ENCODE measurements at places on chromosomes 2 and 18. TPM values are rescaled to one million over a fixed set of nuclear protein-coding genes. Genes with fewer than 3 reads are reported as not detected.
A peak's percentile ranks its signal among the peaks of the same experiment; 100 is the strongest.

GRCh38 chr18:56709463-56709862, 58.3 kb downstream of the WDR7 start:
- DNase-seq, result no peak

DNA sequence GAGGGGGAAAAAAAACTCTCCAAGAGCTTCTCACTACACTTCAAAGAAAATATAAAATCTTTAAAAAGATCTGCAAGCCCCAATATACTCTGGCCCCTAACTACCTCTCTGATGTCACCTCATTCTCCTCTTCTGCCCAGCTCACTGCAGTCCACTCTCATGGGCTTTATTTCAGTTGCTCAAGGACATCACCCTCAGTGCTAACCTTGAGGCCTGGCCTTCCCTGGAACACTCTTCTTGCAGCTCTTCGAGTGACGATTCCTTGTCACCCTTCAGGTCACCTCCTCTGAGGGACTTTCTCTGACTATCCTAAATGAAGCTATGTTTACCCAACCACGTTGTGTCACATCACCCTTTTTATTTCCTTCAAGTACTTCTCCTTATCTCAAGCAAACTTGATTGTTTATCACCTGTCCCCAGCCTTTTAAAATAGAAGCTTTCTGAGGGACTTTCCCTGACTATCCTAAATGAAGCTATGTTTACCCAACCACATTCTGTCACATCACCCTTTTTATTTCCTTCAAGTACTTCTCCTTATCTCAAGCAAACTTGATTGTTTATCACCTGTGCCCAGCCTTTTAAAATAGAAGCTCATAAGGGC, 10.4 kb downstream of the RTTN start:
- DNase-seq, result no peak

GRCh38 chr18:8375249-8375648, 234.0 kb upstream of the RAB12 start:
- DNase-seq, result no peak

The SEPTIN2 gene
- 177 TPM for total RNA-seq

DNA sequence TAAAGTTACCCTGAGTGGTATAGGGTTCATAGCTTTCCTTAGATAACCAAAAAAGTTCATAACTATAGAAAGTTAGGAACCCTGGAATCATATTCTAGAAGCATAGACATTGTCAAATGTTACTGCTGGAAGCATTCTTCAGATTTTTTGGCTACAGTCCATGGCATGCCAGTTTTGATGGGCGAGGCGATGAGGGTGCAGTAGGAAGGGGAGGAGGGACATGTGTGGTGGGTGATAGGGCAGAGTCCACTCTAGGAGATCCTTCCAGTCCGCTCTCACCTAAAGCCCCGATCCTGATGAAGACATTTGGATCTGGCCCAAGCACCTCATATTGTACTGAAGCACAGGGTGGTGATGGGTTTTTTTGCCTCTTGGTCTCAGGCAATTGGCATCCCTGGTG, 91.8 kb downstream of the HRH4 start:
- no peak for DNase-seq

The RAPH1 gene
- 15.3 TPM for total RNA-seq

- no peak for DNase-seq
Observed at GRCh38 chr2:110103061-110103961, 12.3 kb downstream of the MALL start.

The FAM161A gene
- total RNA-seq, result 0.93 TPM

The SKA1 gene
- 0.46 TPM for total RNA-seq

GRCh38 chr2:48829036-48829435, 73.5 kb upstream of the LHCGR start:
- no peak for DNase-seq

GRCh38 chr2:133123393-133123792, 444.9 kb downstream of the NCKAP5 start:
- DNase-seq, result no peak

- DNase-seq, result no peak
Observed at GRCh38 chr2:142756430-142756829, 121.0 kb upstream of the KYNU start.

The CCDC88A gene
- total RNA-seq, result 30.0 TPM

The MGAT4A gene
- total RNA-seq, result 22.4 TPM

DNA sequence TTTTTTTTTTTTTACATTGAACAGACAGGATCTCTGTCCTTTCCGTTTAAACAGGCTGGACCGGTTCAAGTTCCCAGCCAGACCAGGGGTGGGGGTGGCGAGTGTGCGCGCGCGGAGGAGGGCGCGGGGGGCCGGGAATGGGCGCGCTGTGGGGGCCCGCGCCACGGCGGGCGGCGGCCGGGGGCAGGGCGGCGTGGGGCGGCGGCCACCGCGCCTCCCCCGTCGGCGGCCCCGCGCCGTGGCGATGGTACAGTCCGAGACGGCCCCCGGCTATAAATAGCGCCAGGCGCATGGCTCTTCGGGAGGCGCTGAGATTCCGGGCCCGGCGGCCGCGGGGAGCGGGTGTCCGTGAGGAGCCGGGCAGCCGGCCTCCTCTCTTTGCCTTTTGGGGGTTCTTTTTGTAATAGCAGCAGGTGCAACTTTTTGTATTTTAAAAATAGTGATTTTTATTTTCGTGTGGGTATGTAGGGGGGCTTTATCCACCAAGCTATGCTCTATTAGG, 430 bp upstream of the CELF4 start:
- peak; percentile 54 for DNase-seq

The G6PC2 gene
- total RNA-seq, result not detected

DNA sequence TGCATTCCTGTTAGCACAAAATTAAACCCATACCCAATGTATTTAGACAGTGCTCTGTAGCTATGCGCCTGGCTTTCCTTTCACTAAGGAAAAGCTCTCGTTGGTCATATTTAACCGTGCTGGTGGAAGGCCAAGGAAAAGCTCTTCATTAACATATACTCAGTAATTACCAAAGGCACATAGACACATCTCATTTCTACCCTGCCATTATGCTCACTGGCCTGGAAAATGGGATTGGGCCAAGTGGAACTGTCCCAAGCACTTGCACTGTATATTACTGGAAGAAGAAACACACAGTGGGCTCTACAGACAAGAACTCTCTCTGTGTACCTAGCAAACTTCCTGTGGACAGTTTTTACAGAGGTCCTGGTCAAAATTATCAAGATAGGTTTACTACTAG, 274.4 kb downstream of the ERBB4 start:
- DNase-seq, result no peak

DNA sequence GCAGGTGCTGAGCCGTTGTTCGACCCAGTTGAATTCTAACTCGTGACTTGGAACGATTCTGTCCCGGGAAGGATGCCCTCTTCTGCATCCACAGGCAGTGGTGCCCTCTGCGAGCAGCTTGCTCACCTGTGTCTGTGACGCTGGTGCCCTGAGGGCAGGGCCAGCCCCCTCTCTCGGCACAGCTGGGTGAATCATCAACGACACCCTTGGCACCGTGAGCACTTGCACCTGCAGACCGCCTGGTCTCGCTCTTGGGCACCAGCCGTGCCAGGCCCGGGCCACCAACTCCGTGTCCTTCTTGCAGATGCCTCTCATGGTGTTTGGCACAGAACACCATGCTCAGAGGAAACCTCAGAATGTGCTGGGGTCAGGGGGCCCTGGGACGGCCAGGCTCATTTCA, 75.0 kb downstream of the SLC66A2 start:
- DNase-seq, result no peak
